NCI-H1105 (cell line): ENCODE measurements at places on chromosomes 12 and 14.
A peak's percentile ranks its signal among the peaks of the same experiment; 100 is the strongest.

GRCh38 chr14:102203382-102203781 is 63.7 kb downstream of the WDR20 start:
- no peak for DNase-seq

GRCh38 chr12:124457287-124458219 is 109.9 kb downstream of the NCOR2 start:
- DNase-seq = no peak

DNA sequence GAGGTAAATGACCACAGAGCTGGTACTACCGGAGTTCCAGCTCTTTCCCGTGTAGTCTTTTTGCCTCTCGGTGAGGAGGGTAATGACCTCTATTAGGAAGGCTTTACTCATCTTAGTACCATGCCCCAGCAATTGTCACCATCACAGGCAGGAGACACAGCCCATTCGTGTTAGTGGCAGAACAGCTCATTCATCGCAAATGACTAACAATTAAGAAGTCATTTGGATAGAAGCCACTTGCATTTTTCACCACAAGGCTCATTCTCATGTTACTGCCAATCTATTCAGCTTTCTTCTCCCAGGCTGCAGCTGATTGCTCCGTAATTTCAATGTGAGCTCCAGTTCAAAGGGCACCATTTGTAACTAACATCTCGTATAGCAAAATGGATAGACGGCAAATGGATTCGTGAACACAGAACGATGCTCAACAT is 718.8 kb upstream of the TMEM132C start:
- DNase-seq = peak; percentile 86

DNA sequence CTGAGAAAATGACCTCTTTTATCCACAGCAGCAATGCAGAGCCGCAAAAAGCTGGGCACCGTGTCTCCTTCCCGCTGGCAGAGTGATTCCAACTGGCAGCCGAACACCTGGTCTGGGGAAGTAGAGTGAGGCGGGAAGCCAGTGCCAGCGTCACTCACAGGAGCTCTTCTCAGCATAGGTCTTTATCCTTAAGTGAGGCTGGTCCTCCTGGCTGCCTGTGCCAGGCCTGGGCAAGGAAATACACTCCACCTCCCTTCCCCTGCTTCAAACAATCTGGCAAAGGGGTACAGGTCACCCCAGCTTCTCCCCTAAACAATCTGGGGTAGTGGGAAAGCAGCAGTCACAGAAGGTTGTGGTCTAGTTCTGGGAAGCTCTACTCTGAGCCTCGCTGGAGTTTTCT is 4.8 kb downstream of the ARHGAP9 start:
- peak; percentile 27 for DNase-seq

DNA sequence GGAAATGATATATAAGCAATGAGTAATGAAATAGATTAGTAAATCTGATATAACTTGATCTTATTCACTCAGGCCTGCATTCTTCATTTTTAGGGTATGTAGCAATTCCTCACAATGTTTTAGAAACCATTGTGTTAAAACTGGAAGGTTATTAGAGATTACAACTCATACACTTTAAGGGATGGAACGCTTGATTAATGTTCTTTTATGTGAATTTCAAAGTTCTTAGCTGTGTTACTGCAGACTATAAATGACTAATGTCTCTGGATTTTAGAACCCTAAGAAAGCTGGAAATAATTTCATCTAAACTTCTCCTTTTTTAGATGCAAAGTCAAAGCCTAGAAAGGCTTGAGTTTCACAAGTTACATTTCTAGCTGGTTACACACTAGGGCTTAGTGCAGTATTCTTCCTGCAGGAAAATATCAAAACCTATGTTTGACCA is 148.2 kb upstream of the CLEC14A start:
- no peak for DNase-seq

GRCh38 chr12:52336641-52337040 is 15.4 kb upstream of the KRT83 start:
- DNase-seq = no peak

GRCh38 chr12:1593174-1594005 is 991 bp downstream of the FBXL14 start:
- DNase-seq = peak; percentile 45

- no peak for DNase-seq
Measured at GRCh38 chr14:103801459-103801858, 45.9 kb downstream of the PPP1R13B start.

- DNase-seq = no peak
Measured at GRCh38 chr14:79016828-79017505, 846.8 kb downstream of the NRXN3 start.

GRCh38 chr12:34601689-34602088 is 579.4 kb downstream of the ALG10 start:
- DNase-seq = no peak

- DNase-seq = no peak
Measured at GRCh38 chr14:71247106-71247505, 339.8 kb downstream of the PCNX1 start.

GRCh38 chr12:54385251-54385914 is 850 bp upstream of the ZNF385A start:
- no peak for DNase-seq

DNA sequence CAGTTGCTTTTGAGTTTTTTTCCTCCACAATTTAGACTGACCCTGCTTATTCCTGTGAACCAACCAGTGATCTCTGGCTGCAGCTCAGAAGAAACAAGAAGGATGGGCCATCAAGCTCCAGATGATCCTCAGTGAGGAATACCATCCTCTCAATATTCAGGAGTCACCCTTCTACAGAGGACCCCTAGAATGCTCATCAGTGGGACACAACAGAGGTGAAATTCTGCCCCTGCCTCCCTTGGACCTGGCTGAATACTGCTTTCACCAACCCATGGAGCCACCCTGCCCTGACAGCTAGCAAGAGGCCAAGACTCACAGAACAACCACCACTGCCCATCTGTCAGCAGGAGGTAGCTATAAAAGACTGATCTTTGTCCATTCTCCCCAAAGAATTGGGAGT is 9.2 kb upstream of the DHRS2 start:
- no peak for DNase-seq

DNA sequence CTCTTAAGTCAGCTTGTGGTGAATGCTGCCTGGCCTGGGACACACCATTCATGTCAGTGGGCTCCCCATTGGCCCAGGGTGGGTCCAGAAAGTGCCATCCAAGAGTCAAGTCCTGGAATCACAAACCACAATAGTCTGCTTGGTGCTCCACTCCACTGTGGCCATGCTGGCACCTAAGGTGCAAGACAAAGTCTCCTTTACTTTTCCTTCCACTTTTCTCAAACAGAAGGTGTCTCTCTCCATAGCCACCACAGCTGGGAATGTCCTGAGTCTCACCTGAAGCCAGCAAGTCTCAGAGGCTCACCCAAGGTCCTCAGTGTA is 9.0 kb downstream of the RDH16 start:
- DNase-seq = no peak

GRCh38 chr12:75969768-75970167 is 61.8 kb downstream of the PHLDA1 start:
- no peak for DNase-seq

DNA sequence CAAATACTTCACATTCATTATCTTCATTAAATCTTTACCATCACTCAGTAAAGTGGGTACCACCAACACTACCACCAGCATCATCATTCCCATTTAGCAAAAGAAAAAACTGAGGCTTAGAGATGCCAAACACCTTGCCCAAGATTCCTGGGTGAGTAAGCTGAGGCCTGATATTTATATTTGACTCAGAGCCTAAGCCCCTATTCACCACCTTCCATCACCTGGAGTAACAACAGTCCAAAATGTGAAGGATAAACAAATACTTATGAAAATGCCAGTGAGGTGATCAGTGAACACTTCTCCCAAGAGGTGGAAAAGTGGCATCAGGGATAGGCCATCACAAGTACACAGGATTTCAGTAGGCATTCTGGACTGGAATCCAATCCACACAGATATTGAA is 3.7 kb downstream of the SLC38A1 start:
- DNase-seq = no peak

GRCh38 chr12:124841558-124841945 is 22.1 kb downstream of the SCARB1 start:
- DNase-seq = no peak

DNA sequence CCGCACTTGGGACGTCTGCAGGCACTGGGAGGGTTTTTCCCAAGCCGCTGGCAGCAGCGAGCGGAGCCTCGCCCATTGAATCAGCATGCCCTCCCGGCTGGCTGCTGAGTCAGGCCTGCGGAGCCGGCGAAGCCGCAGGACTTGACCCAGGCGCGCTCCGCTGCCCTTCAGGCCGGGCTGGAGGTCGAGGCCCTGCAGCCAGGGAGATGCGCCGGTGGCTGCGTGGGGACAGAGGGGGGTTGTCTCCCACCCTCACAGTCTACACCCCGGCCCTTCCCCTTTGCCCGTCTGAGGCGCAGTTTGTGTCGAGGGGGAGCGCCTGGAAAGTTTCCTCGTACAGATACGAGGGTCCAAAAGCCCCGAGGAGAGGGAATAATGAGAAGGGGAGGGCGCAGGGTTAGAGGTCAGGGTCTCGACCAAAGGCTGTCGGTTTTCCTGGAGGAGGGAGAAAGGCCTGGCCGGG is 759 bp upstream of the KLC1 start:
- DNase-seq = no peak

- no peak for DNase-seq
Measured at GRCh38 chr14:22519877-22520685, 68.9 kb downstream of the DAD1 start.

- DNase-seq = no peak
Measured at GRCh38 chr14:74562515-74563232, 49.4 kb downstream of the LTBP2 start.

DNA sequence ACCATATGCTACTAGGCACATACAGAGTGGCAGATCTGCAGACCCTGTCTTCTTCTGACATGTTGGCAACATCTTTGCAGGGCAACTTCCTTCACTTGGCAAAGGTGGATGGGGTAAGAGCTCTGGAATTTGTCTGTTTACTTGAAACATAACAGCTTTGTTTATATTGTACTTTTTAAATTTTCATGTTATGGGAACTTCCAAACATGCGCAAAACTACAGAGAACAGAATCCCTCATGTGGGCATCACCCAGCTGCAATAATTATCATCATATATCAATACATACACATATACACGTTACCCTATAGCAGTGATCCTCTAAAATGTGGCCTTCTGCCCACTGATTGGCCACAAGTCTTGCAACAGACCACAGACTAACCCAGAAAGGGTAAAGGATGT is 103.4 kb downstream of the STAB2 start:
- no peak for DNase-seq

- DNase-seq = peak; percentile 46
Measured at GRCh38 chr12:47021298-47021697, 58.1 kb upstream of the PCED1B start.
